ENCODE measurements at places on chromosomes 2 and 18.

DNA sequence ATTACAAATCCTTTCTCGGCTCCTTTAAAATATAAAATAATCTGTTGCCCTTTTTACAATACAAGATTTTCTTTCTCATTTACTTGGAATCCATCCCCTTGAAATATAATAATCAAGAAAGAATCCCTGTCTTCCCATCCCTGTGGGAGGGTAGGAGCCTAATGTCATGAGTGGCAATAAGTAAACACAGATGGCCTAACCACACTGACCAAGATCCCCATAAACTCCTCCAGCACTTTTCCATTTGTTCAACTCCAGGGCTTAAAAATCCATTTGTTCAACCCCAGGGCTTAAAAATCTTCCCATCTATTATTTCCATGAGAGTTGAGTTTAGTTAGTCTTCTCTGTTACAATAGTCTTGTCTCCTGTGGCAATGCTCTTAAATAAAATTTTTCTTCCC is 297.6 kb downstream of the CDH7 start:
- DNase-seq, result no peak

- DNase-seq, result no peak
Observed at GRCh38 chr2:238286551-238286950, 1.9 kb downstream of the PER2 start.

GRCh38 chr2:144464730-144465129 is 55.2 kb downstream of the ZEB2 start:
- DNase-seq, result no peak

- DNase-seq, result no peak
Observed at GRCh38 chr2:67651565-67651964, 254.4 kb downstream of the ETAA1 start.

DNA sequence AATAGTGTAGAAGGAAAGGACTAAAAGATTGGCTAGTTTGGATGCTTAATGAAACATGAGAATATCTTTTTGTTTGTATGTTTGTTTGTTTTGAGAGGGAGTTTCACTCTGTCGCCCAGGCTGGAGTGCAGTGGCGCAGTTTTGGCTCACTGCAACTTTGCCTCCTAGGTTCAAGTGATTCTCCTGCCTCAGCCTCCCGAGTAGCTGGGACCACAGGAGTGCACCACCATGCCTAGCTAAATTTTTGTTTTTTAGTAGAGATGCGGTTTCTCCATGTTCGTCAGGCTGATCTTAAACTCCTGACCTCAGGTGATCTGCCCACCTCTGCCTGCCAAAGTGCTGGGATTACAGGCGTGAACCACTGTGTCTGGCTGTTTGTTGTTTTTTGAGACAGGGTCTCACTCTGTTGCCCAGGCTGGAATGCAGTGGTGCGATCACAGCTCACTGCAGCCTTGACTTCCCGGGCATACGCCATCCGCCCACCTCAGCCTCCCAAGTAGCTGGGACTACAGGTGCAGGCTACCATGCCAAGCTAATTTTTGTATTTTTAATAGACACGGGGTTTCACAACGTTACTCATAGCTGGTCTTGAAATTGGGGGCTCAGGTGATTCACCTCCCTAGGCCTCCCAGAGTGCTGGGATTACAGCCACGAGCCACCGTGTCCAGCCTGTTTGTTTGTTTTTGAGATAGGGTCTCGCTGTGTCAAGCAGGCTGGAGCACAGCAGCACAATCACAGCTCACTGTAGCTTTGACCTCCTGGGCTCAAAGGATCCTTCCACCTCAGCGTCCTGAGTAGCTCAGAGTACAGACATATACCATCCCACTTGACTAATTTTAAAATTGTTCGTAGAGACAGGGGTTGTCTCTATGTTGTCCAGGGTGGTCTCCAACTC is 209.2 kb downstream of the MYCN start:
- no peak for DNase-seq

GRCh38 chr2:183505911-183506310 is 381.7 kb downstream of the NUP35 start:
- DNase-seq, result no peak

- no peak for DNase-seq
Observed at GRCh38 chr2:240226672-240227537, 86.4 kb upstream of the OTOS start.

DNA sequence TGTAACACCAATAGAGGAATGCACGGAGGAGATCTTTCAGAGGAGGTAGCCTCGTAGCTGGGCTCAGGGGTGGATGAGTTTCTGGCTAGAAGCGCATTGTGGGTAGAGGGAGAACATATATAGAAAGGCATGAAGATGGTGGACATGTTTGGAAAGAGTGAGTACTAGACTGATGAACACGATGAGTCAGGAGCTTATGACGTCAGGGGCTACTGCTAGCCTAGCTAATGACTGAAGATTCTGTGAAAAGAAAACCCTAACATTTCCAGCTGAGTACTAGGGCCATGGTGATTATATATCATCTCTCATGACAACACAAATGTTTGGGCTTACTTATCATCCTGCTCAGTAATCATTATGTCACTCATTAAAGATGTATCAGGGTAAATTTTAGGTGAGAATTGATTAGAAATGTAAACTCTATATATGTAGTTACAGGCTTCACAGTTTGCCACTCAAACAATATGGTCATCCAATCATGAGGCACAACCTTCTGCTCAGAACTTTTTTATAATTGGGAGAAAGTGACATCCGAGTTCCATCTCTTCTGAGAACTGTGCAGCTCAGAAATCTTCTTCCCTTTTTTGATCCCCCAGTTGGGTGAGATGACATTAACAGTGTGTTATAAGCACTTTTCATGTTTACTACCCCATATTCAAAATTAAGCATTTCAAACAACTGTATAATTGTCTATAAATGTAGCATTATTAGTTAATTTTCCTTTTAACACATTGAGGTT is 22.2 kb upstream of the IL1RN start:
- DNase-seq, result no peak

GRCh38 chr2:74072565-74072964 is 75.1 kb downstream of the BOLA3 start:
- DNase-seq, result no peak

DNA sequence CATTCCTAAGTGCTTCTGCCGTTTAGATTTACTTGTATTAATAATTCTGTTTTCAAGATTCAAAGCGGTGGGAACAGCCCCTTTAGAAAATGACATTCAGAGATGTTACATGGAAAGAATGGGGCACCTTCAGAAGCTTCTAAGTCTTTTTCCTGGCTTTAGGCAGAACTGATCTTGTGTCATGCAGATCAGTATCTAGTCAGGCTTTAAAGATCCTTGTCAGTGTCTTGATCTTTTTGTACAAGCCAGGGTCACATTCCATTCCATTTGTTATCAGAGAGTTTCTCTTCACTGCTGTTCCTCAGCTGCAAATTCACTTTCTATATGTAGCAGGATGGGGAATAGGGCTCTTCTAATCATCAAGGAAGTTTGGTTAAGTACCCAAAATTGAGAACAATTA is 275.3 kb downstream of the DCC start:
- DNase-seq, result no peak

GRCh38 chr2:144508172-144508851 is 11.6 kb downstream of the ZEB2 start:
- DNase-seq, result no peak

- DNase-seq, result no peak
Observed at GRCh38 chr2:31688282-31688681, 107.5 kb upstream of the SRD5A2 start.

DNA sequence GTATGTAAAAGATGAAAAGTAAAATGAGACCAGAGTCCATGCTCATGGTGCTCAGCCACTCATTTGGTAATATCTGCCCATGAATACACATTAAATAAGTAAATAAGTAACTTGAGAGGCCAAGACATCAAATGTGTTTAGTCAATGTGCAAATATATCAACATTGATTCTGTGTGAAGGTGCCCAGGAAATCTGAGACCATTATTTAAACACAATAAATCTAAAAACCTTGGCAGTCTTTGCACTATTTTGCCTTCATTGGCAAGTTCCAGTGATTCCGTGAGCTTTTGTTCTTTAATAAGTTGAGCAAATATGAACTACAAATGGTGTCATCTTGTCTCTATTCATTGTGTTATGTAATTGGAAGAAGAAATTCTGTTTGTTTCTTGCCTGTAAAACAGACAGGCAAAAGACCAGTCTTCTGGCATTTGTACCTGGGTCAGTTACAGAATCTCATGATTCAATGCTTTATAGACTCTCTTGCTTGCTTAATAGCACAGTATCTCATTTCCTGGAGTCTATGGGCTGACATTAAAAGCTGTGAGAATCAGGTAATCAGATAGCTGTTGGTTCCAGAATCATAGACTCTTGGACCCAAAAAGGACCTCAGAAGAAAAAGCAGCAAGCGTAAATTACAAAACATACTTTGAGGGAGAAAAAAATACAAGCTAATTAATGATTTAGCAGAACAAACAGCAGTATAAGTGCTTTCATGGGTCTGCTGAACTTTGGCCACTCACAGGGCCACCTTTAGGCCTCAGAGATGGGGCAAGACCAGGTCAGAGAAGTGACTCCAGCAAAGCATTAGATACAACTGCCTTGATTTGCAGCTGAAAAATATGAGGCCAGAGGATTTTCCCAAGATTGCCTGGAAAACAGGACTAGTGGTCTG is 20.0 kb upstream of the SERPINB3 start:
- no peak for DNase-seq

GRCh38 chr2:42474765-42475454 is 18.9 kb downstream of the KCNG3 start:
- DNase-seq, result no peak

- no peak for DNase-seq
Observed at GRCh38 chr18:50687491-50687890, 127.6 kb downstream of the MAPK4 start.

GRCh38 chr2:54459037-54459441 is 2.9 kb downstream of the SPTBN1 start:
- no peak for DNase-seq

DNA sequence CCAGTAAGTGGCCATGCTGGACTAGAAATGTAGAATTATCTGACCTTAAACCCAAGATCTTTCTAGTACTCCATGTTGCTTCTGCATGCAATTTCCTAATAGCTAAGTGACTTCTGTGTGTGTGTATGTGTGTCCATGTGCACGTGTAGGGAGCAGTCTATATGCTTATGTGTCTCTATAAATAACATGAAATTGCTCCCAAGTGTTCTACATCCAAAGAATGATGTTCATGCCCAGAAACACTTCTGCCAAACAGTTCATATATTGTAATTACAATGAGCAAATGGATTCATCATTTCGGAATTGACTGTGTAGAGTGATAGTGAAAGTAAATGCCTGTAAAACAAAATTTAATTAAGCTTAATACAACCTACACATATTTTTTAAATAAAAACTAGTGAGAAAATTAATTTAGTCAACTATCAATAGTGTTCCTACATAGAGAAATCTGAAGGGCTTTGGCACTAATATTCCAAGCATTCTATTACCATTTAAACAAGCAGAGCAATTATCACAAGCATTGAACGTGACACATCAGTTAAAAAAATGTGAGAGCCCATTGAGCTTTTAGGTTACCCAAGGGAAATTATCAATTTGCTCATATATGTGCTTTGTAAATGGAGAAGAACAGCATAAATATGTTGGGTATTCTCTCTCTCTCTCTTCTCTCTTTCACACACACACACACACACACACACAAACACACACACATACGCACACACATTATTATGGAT is 1067.4 kb downstream of the CNTNAP5 start:
- no peak for DNase-seq

- DNase-seq, result no peak
Observed at GRCh38 chr18:45777393-45777792, 48.1 kb upstream of the SIGLEC15 start.

GRCh38 chr2:56260415-56260814 is 76.6 kb downstream of the CCDC85A start:
- no peak for DNase-seq

DNA sequence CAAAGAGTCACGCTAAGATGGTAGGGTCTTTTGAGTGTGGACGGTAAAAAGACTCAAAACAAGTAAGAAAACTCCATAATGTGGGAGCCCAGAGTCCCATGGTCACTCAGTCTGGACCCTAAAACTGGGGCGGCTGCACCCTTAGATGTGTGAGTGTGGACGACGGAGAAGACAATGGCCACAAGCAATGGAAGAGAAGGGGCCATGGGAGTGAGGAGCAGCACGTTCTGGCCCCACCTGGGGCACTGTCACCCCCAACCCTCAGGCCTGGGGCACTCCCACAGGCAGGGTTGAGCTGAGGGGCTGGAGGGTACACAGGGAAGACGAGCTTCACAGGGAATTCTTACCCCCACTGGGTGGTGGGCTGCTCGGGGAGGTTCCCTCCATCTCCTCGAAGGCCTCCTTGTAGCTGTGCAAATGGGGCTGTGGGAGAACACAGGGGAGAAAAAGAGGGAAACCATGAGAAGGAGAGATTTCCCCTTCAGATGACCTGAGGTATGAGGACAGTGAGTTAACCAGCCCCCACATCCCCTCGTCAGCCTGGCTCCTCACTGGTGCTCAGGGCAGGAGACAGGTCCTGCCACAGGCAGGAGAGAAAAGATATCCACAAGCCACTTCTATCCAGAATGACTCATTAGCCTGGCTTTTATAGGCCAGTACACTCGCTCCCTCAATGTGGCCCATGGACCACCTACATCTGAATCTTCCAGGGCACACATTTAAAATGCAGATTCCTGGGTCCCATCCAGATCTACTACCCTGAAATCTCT is 167.9 kb downstream of the TNS1 start:
- DNase-seq, result no peak

GRCh38 chr2:11692966-11693521 is 23.0 kb upstream of the NTSR2 start:
- DNase-seq, result no peak

GRCh38 chr2:169739351-169739750 is 5.7 kb downstream of the KLHL23 start:
- DNase-seq, result no peak

- no peak for DNase-seq
Observed at GRCh38 chr2:215403441-215404347, 32.2 kb downstream of the FN1 start.

- DNase-seq, result no peak
Observed at GRCh38 chr18:61076986-61077385, 256.2 kb upstream of the CDH20 start.

DNA sequence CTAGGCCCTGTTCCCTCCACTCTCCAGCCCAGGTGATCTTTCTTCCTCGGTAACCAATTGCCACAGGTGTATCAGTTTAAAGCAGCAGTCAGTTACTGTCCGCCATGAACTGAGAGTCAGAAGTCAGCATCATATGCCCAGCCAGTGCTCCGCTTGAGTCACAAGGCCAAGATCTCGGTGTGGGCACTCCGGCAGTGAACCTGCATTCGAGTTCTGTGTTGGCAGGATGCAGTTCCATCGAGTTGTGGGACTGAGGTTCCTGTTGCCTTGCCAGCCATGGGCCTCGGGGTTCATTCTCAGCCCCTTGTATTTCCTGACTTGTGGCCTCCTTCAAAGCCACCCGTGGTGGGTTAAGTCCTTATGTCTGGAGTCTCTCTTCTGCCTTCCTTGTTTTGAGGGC is 3.1 kb upstream of the TMEM185B start:
- no peak for DNase-seq

DNA sequence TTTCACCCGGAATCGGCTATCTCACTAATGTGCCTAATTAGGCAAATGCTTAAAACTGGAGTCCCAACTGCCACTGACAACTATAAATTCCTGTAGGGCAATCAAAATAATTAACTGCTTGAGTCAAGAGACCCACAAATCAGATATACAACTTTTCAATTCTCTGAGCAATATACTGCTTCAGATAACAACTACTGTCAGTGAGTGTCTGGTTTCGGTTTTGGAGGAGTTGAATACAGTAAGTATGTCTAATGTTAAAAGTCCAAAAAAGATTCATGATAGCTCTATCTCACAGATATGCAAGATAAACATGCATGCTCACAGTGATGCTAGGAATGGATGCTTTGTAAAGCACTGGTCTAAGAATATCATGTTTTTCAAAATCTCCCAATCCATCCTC is 283.3 kb downstream of the NRXN1 start:
- DNase-seq, result no peak

- DNase-seq, result no peak
Observed at GRCh38 chr2:191158747-191159146, 8.0 kb upstream of the STAT4 start.

Measured in cortex of kidney (tissue), 1 donor.